ENCODE measurements at places on chromosomes 11 and 22.

DNA sequence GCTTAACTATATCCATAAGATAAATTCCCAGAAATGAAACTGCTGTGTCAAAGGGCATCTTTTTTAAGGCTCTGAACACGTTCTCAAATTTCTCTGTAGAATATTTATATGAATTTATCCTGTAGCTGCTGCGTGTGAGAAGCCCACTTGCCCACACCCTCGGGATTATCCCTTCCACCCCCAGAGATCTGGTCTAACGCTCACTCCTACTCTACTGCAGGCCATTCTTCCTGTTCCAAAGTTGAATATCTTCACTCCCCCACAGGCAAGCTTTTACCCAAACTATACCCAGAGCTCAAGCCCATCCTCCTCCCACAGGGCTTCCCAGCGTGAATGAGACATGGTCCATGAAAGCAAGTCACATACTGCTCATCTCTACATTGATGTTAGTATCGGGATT is 24.9 kb downstream of the SIAE start:
- no peak for DNase-seq

- DNase-seq: no peak
Measured at GRCh38 chr22:28983190-28983589, 78.4 kb downstream of the C22orf31 start.

GRCh38 chr11:73072935-73073481 is 69.1 kb downstream of the FCHSD2 start:
- no peak for DNase-seq

DNA sequence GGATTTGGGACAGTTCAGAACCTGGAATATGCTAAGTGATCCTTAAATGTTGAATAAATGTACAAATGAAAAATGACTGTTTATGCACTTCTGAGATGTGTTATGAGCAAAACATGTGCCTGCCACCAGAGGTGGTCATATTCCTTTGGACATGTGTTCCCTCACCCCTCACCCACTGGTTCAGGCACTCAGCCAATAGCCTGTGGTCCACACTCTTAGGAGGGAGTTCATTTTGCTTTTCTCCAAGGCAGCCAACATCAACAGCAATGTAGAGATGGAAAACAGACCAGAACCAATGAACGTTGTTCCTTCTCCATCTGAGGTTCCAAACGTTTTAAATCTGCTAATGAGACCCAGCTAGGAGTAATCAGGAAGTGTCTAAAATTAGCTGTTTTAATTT is 44.0 kb downstream of the RPUSD4 start:
- no peak for DNase-seq

Data from stimulated activated CD8-positive, alpha-beta memory T cell treated with anti-CD3 and anti-CD28 coated beads, Interleukin-7, amount 100 ng/mL, for 1 hour (primary cell).